ENCODE measurements at places on chromosomes 7 and 10.

DNA sequence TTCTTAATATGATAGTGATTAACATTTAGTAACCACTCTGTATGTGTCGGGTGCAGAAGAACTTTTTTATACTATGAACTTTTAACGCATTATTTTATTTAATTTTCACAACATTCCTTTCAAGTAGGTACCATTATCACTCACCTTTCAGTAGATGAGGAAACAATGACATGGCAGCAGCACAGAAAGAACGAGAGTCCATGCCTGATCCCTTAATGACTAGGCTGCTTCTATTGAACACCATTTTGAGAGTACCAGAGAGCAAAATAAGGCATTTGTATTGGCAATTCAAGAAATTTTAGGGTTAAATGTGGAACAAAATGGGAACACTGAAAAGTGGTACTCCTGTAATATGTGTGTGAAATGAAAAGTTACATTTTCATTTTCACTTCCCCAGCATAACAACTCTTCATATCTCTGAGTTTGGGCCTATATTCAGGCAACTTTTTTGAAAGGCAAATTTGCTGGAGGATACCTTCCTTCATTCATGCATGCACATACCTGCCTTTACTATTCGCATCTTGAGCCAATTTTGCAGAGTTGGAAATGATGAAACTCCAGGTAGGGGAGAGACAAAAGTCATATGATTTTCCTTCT lies 12.8 kb downstream of the LRRN3 start:
- DNase-seq: no peak

- no peak for DNase-seq
Measured at GRCh38 chr10:127275793-127276450, 79.5 kb upstream of the INSYN2A start.

- no peak for DNase-seq
Measured at GRCh38 chr10:89909752-89910151, 208.4 kb downstream of the KIF20B start.

DNA sequence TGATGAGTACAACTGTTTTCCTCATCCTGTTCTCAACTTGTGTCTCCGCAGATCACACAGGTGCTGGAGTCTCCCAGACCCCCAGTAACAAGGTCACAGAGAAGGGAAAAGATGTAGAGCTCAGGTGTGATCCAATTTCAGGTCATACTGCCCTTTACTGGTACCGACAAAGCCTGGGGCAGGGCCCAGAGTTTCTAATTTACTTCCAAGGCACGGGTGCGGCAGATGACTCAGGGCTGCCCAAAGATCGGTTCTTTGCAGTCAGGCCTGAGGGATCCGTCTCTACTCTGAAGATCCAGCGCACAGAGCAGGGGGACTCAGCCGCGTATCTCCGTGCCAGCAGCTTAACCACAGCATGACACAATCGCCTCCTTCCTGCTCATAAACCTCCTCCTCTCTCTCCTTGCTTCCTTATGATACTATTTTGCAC lies 126.7 kb upstream of the PRSS58 start:
- DNase-seq: no peak

DNA sequence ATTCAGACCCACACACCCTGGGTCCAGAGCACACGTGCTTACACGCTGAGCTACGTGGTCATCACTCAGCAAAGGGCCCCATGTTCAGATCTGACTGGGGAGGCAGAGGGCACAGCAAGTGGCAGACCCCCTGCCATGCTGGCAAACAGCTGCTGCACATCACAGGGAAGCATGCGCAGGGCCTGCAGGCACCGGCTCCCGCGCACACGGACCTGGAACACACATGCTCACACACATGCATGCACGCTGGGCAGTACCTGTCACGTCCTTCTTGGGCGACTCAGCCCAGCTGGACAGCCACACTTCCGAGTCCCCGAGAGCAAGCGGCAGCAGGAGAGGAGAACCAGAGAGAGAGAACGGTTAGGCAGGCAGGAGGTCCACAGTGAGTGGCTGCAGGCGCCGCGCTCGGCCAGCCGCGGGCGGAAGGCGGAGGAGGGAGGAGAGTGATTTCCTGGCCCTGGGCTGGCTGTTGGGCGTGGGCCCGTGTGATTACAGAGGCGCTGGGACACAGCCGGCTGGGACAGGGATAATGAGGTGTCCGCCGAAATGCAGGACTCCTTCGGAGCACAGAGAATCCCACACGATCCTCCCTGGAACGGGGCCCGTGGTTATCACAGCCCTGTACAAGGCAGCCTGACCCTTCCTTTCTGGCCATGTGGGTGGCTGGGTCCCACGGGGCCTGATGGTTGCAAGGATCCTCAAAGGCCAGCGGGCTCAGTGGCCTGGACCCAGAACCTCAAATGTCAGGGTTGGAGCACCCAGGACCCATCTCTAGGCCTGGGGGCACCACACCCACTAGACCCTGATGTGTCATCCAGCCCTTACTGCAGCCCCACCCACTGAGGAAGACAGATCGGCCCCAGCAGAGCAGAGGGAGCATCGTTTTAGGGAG lies 175.1 kb downstream of the NEURL1 start:
- DNase-seq: no peak

GRCh38 chr7:86328801-86329433 lies 314.8 kb upstream of the GRM3 start:
- no peak for DNase-seq

DNA sequence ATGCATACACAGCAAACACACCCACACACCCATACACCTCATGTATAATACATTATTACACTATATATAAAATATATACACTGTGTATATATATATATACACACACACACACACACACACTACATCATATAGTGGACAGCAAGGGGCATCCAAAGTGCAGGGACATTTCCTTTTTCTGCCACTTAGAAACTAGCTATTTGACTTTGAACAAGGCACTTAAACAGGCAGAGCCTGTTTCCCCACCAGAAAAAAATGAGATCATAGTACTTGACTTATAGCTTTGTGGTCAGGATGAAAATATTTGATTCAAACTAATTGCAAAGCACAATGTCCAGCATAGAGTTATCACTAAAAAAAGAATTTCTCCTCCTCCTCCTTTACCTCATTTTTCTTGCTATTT lies 254.3 kb upstream of the NPVF start:
- DNase-seq: no peak

GRCh38 chr7:132402096-132402495 lies 174.2 kb downstream of the PLXNA4 start:
- DNase-seq: no peak

DNA sequence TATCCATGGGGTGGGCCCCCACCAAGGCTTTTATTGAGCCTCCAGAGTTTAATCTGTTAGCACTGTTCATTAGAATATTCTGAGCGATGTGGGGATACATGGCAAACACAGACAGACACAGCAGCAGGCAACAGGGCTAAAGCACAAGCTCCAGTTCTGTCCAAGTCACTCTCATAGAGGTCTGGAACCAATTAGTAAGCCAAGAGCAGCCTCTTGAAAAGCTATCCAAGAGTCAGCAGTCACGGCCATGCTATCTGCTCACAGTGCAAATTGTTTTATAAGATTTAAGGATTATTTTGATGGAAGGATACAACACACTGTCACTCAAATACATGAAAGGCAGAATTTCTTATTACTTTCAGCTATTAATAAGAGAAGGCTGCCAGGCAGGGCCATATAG lies 86.4 kb upstream of the DGKB start:
- no peak for DNase-seq

Data from WERI-Rb-1 (cell line).